Psoas muscle (tissue), 8 donors: ENCODE measurements at places on chromosomes 5 and 9. TPM values are rescaled to one million over a fixed set of nuclear protein-coding genes. Genes with fewer than 3 reads are reported as not detected.

TOPORS gene
- total RNA-seq: 12.1 TPM

PCDHGA2 gene
- total RNA-seq: 1.8 TPM

NCS1 gene
- total RNA-seq: 3.2 TPM

NPDC1 gene
- 22.9 TPM for total RNA-seq

ADAMTS6 gene
- 0.24 TPM for total RNA-seq

PRDM9 gene
- total RNA-seq: not detected

SAXO1 gene
- 1.9 TPM for total RNA-seq

HTR1A gene
- total RNA-seq: not detected

BTNL8 gene
- total RNA-seq: not detected

PTGES gene
- 0.32 TPM for total RNA-seq

SLC34A1 gene
- not detected for total RNA-seq

- H3K4me3 ChIP-seq: no peak overlapping the region
- H3K27ac ChIP-seq: no peak overlapping the region
- no peaks in the 10 kb centered on the region for H3K4me1 ChIP-seq
- no peaks in the 10 kb centered on the region for H3K27me3 ChIP-seq
These were observed 150.1 kb downstream of the RNF180 start for GRCh38 chr5:64315778-64316177.

- no peak for DNase-seq
- no peaks in the 10 kb centered on the region for H3K36me3 ChIP-seq
- H3K4me3 ChIP-seq: no peak overlapping the region
- H3K4me1 ChIP-seq: no peaks in the 10 kb centered on the region
- H3K27me3 ChIP-seq: peaks cover 2% of the 10 kb centered on the region
- H3K27ac ChIP-seq: no peak overlapping the region
These were observed 84.3 kb upstream of the CAST start for GRCh38 chr5:96577909-96578308.

GRCh38 chr5:125717209-125717608 is 706.0 kb upstream of the GRAMD2B start:
- H3K36me3 ChIP-seq: no peaks in the 10 kb centered on the region
- peaks cover 4% of the 10 kb centered on the region for H3K4me1 ChIP-seq
- no peak overlapping the region for H3K27ac ChIP-seq
- no peaks in the 10 kb centered on the region for H3K27me3 ChIP-seq
- no peak overlapping the region for H3K4me3 ChIP-seq

DNA sequence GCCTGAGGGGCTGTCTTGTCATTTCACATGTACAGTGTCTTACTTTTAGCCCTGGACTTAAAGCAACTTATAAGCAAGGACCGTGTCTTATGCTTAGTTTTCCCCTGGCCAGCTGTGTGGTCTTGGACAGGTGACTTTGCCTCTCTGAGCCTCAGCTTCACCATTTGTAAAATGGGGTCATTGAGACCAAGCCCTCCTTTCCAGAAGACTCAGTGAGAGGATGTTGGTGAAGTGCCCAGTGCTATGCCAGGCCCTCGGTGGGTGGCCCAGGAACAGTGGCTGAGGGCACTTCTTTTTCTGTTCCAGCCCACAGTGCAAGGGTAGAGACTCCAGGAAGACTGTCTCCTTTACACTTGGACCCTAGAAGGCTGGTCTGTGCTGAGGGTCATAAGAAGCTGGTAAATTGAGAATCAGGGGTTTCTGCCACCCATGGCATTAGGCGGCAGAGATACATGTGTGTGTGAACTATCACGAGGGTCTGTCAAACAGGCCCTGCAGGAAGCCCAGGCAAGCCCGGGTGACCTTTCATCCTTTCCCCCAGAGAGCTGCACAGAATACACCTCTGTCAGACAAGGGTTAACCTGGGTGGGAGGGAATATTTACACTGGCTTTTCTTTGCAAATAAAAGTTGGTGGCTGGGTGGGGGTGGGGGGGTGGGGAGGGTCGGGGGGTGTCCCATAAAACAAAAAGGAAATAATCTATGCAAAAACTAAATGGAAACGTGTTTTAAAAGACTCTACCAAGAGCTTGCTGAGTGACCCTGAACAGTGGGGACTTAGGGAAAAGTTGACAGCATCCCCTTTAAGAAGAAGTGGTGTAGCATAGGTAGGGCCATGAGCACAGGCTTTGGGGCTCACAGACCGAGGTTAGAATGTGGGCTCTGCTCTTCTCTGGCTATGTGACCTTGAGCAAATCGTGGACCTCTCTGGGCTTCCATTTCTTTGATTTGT is 20.4 kb upstream of the KIF12 start:
- no peaks in the 10 kb centered on the region for H3K4me1 ChIP-seq
- H3K36me3 ChIP-seq: no peaks in the 10 kb centered on the region
- no peak for DNase-seq
- H3K27ac ChIP-seq: no peak overlapping the region
- peaks cover 10% of the 10 kb centered on the region for H3K27me3 ChIP-seq

GRCh38 chr9:126203313-126203712 is 123.3 kb upstream of the MVB12B start:
- H3K27ac ChIP-seq: no peak overlapping the region
- no peak overlapping the region for H3K4me3 ChIP-seq
- DNase-seq: no peak
- H3K36me3 ChIP-seq: no peaks in the 10 kb centered on the region
- H3K27me3 ChIP-seq: peaks cover 5% of the 10 kb centered on the region

GRCh38 chr5:170623576-170624181 is 119.9 kb downstream of the KCNIP1 start:
- H3K4me1 ChIP-seq: no peaks in the 10 kb centered on the region
- H3K27ac ChIP-seq: no peak overlapping the region
- no peak overlapping the region for H3K4me3 ChIP-seq

DNA sequence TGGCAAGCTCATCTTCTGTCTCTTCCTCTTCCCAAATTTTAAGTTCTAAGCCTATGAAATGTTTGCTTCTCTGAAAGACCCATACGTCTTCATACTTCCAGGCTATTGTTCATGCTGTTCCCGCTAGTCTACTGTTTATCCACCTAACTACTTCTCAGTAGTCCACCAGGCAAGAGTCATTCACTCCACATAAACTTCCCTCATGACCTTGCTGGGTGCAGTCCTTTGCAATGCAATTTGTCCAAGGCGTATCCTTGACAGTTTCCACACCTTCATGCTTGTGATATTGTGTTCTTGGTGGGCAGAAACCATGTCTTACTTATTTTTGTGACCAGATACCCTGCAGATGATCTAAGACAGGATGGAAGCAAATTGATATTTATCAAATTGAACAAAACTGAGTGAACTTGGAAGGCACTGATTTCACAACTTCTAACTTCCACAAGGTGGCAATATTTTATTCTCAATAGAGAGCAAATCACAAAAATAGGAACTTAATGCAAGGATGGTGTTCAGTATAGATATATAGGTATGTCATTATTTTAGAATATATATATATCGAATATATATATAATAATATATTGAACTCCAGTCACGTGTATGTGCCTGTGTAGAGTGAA is 30.3 kb downstream of the TYRP1 start:
- no peaks in the 10 kb centered on the region for H3K27me3 ChIP-seq

DNA sequence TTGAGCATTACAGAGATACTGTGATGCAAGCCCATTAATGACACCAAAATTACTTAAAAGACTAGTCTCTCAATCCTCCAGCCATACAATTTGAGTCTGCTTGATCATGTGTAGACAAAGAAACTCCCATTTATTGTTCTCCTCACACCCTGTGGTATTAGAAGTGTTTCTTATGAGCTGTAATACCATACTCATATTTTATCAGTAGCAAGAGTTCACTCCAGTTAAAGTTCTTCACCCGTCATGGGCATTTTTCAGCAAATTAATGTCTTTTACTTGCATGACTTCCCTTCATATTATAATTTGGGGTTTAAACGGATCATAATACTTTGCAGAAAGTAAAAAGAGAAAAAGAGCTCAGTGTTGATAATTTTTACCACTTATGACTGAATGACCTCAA is 242.9 kb downstream of the BNC2 start:
- peaks cover 35% of the 10 kb centered on the region for H3K4me1 ChIP-seq
- peak overlapping the region; percentile 81 for H3K27ac ChIP-seq
- H3K27me3 ChIP-seq: no peaks in the 10 kb centered on the region
- no peak for DNase-seq
- no peaks in the 10 kb centered on the region for H3K36me3 ChIP-seq
- no peak overlapping the region for H3K4me3 ChIP-seq

GRCh38 chr9:136050701-136051452 is 44.2 kb downstream of the NACC2 start:
- DNase-seq: no peak
- no peaks in the 10 kb centered on the region for H3K27me3 ChIP-seq
- H3K4me3 ChIP-seq: peak overlapping the region; percentile 61
- peak overlapping the region; percentile 16 for H3K27ac ChIP-seq

GRCh38 chr5:139341187-139341688 is 416 bp upstream of the PAIP2 start:
- H3K4me1 ChIP-seq: peaks cover 25% of the 10 kb centered on the region
- no peaks in the 10 kb centered on the region for H3K27me3 ChIP-seq
- peak overlapping the region; percentile 98 for H3K4me3 ChIP-seq
- H3K36me3 ChIP-seq: peaks cover 4% of the 10 kb centered on the region
- DNase-seq: no peak

DNA sequence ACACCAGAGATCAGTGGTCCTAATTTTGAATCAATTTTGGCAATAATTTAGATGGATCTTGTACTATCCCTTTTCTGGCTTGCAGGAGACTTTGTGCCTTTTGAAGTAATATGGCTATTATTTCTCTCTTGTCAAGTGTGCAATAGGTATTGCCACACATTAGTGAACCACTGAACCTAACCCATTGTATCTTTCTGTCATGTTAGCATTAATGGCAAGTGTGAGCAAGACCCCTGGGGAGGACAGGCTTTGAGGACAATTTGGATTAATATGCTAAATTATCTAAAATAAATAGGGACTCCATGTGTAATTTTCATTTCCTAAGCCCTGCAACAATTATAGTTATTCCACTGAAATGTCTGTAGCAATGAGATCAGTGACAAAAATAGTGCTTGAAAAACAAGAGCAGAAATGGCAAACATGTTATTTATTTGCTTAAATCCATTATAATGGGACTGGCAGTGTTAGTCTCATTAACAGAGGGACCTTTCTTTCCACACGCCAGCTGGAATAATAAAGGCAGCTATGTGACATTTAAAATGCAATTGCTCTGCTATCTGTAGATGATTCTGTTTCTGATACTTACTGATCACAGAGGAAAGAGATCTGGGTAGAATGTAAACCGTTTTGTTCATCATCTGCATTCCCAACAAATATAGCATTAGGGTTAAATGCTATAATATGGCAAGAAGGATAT is 753.3 kb upstream of the ZNF608 start:
- H3K27ac ChIP-seq: no peak overlapping the region
- no peaks in the 10 kb centered on the region for H3K27me3 ChIP-seq

GRCh38 chr5:35239911-35240610 is 9.8 kb upstream of the PRLR start:
- no peaks in the 10 kb centered on the region for H3K36me3 ChIP-seq
- no peak overlapping the region for H3K27ac ChIP-seq
- H3K27me3 ChIP-seq: no peaks in the 10 kb centered on the region
- H3K4me3 ChIP-seq: no peak overlapping the region
